Epithelial cell of proximal tubule (primary cell): ENCODE measurements at places on chromosomes 4 and X. TPM values are rescaled to one million over a fixed set of nuclear protein-coding genes. Genes with fewer than 3 reads are reported as not detected.

TCEAL7 gene
- 16.0 and 25.4 TPM in 2 replicates for total RNA-seq

TAF7L gene
- 0.36 and 1.3 TPM in 2 replicates for total RNA-seq

MTMR8 gene
- 0.12 and 2.4 TPM in 2 replicates for total RNA-seq

IBSP gene
- not detected in 2 replicates for total RNA-seq

RAB9B gene
- 0.22 and 0.40 TPM in 2 replicates for total RNA-seq

GIMD1 gene
- not detected in 2 replicates for total RNA-seq

XPNPEP2 gene
- total RNA-seq: not detected in 2 replicates

RASGEF1B gene
- total RNA-seq: 0.87 and 1.0 TPM in 2 replicates

ZNF711 gene
- total RNA-seq: 2.5 and 4.3 TPM in 2 replicates

DCHS2 gene
- total RNA-seq: 0.12 and 0.87 TPM in 2 replicates

GABRA4 gene
- total RNA-seq: not detected in 2 replicates

FAM199X gene
- total RNA-seq: 16.1 and 16.3 TPM in 2 replicates
